Daoy (cell line): ENCODE measurements at places on chromosomes 3 and 15. TPM values are rescaled to one million over a fixed set of nuclear protein-coding genes. Genes with fewer than 3 reads are reported as not detected.

DNA sequence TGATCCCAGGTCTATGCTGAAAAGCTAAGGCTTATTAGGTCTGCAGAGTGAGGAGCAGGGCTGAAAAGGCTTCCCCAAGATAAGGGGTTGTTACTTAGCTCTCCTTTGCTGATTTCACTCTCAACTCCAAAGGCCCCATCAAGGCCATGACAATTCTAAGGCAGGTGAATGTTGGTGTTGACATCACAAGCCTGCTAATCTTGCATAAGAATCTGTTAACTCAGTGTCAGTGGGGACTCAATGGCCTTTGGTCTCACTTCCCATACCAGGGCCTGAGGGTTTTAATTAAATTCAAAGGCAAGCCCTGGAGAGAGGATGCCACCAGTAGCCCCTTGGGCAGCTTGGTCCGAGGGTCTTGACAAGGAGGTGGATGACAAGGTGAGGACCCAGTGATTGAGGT lies 9.4 kb upstream of the ALAS1 start:
- no peak for DNase-seq

IGDCC3 gene
- total RNA-seq = not detected in 2 replicates

GRCh38 chr3:186589121-186589520 lies 18.6 kb downstream of the DNAJB11 start:
- no peak for DNase-seq

ALDH1L1 gene
- total RNA-seq = 0.11 TPM in 1 of 2 replicates, not detected in the other

- no peak for DNase-seq
These were observed 190.0 kb downstream of the CACNA2D3 start for GRCh38 chr3:54312156-54312899.

GRCh38 chr3:25410703-25411102 lies 17.4 kb upstream of the RARB start:
- DNase-seq = no peak

- DNase-seq = no peak
These were observed 151.0 kb downstream of the CD47 start for GRCh38 chr3:107939691-107940442.

TEX55 gene
- not detected in 2 replicates for total RNA-seq

PDZRN3 gene
- 3.1 and 3.5 TPM in 2 replicates for total RNA-seq

- DNase-seq = no peak
These were observed 51.9 kb downstream of the RHCG start for GRCh38 chr15:89444241-89445225.

- DNase-seq = no peak
These were observed 164.7 kb downstream of the SV2B start for GRCh38 chr15:91264651-91265351.

AP4E1 gene
- 16.4 and 18.7 TPM in 2 replicates for total RNA-seq

- DNase-seq = no peak
These were observed 48.0 kb downstream of the RASGRP1 start for GRCh38 chr15:38516626-38517025.
